ENCODE measurements at places on chromosomes 2 and 18. TPM values are rescaled to one million over a fixed set of nuclear protein-coding genes. Genes with fewer than 3 reads are reported as not detected.

GRCh38 chr2:20538308-20539132 is 91.6 kb downstream of the RHOB start:
- DNase-seq, result no peak
- H3K27me3 ChIP-seq, result no peaks in the 10 kb centered on the region

Gene LIPG
- 25.7 TPM for total RNA-seq

Gene TTN
- 1.0 TPM for total RNA-seq

- H3K27me3 ChIP-seq, result peaks cover 2% of the 10 kb centered on the region
- H3K27ac ChIP-seq, result no peak overlapping the region
- H3K36me3 ChIP-seq, result no peaks in the 10 kb centered on the region
- H3K4me1 ChIP-seq, result peaks cover 8% of the 10 kb centered on the region
These were observed 133.7 kb downstream of the ACKR3 start for GRCh38 chr2:236703373-236703709.
